ENCODE measurements at places on chromosomes 6 and 20.
A peak's percentile ranks its signal among the peaks of the same experiment; 100 is the strongest.

DNA sequence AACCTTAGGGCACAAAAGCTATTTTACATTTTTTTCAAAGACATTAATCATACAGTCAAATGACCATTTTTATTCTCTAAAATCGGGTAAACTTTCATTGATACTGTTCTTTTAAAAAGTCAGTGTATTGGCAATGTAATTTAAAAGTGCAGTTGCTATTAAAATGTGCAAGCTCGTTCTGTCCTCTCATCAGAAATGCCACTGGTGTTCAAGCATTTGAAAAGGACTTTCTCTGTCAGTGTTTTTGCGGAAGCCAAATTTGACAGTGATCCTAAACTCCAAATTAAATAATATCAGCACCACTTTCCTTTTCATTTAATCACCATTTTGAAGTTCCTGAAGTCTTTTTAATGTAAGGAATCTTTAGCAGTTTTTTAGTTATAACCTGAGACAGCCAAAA is 69.6 kb downstream of the AFG1L start:
- DNase-seq, result no peak

GRCh38 chr6:158677906-158678578 is 28.2 kb downstream of the SYTL3 start:
- no peak for DNase-seq

- no peak for DNase-seq
Measured at GRCh38 chr6:134429861-134430380, 112.0 kb upstream of the SGK1 start.

DNA sequence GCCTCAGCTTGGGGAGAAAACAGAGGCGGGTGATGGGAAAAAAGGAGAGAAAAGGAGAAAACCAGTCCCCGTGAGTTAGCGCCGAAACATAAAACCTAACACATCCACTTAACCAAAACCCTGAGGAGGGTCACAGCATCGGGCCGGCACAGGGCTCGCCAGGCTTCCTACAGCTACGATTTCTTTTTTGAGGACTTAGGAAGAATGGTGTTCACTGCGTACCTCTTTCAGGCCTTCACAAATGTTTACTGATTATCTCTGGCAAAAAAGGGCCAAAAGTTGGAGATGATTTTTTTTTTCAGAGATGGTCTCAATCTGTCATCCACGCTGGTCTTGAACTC is 48.8 kb downstream of the DSTN start:
- DNase-seq, result no peak

GRCh38 chr20:9388813-9389161 is 125.6 kb upstream of the LAMP5 start:
- no peak for DNase-seq

GRCh38 chr20:36155991-36156390 is 1.5 kb downstream of the EPB41L1 start:
- DNase-seq, result no peak

- DNase-seq, result no peak
Measured at GRCh38 chr6:107056796-107057195, 28.8 kb downstream of the MTRES1 start.

DNA sequence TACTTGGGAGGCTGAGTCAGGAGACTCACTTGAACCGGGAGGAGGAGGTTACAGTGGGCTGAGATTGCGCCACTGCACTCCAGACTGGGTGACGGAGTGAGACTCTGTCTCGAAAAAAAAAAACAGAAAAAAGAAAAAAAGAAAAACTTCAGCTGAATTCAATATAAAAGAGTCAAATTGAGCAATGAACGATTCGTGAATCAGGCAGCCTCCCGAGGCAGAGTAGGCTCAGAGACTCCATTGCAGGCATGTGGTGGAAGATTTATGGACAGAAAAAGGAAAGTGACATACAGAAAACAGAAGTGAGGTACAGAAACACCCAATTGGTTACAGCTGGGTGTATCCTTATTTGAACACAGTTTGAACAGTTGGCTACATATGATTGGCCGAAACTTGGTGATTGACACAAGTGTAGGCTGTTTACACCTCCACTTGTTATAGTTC is 56.3 kb downstream of the HLA-DPB1 start:
- DNase-seq, result peak; percentile 8

DNA sequence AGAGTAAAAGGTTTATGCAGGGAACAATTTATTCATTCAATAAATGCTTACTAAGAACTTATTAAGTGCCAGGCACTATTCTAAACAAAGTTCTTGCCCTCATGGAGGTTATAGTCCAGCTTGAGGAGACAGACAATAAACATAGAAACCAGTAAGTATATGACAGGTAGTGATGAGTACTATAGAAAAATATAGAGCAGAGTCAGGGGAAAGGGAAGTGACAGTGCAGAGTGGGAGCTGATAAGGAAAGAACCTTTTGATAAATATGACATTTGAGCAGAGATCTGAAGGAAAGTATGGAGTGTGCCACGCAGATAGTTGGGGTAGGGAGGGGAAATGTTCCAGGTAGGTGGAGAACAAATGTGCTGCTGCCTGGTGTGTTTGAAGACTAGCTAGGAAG is 12.1 kb downstream of the ACSS2 start:
- no peak for DNase-seq

DNA sequence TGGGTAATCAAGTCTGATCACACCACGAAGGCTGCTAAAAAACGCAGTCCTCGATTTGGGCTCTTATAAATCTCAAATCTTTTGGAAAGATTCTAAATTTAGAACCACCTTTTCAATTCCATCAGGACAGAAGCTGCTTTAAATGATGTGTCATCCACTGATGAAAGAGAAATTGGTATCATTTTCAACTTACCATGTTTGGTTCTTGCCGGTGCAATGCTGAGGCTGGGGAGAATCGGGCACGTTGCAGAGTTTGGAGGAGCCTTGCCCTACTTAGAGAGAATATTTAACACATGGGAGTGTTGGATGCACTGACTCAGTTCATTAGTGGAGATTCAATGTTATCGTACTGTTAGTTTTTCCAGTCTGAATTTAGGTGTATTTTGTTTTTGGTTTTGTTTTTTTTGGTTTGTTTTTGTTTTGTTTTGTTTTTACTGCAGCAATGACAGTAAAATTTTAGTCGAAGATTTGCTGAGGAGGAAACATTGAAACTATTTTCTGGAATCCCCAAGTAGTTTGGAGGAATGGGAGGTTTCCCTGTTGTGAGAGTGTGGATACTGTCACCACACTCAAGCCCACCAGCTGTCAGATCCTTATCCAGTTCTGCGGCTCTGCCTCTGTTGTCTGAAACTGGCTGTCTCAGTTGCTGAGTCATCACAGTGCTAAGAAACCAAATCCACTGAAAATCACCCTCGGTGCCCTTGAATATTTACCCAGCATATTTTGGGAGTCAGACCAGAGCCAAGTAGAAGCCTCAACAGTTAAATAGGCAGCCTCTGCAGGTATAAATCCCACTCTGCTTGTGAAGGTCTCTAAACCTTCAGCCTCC is 497.0 kb downstream of the BTBD3 start:
- DNase-seq, result no peak

DNA sequence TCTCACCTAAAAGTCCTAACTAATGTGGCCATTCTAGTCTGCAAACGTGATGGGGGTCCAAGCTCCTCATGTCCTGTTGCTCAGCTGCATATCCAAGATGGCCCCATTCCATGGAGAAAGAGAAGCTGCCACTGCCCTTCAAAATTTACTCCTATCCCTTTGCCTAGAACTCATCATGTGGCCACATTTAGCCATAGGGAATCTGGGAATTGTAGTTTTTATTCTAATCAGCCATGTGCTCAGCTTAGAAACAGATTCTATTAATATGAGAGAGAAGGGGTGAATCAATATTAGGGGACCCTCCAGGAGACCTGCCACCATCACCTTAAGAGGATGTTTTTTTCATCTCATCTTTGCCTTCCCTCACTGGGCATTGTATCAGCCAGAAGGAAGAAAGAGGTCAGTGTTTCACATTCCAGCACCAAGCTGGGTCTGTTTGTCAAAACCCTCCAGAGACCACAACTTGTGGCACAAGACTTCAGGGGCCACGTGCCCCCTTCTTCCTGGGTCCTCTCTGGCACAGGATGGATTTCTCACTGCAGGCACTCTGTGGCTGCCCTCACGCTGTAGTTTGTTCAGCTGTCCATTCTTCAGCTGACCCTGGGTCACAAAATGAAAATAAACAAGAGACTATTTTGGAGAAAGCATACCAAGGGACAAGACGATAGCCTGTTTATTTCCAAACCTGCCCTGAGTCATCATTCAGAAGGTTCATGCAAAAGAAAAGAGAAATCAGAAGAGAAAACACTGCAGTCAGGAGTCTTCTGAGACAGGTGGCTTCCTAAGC is 172.0 kb downstream of the EYA2 start:
- peak; percentile 42 for DNase-seq

DNA sequence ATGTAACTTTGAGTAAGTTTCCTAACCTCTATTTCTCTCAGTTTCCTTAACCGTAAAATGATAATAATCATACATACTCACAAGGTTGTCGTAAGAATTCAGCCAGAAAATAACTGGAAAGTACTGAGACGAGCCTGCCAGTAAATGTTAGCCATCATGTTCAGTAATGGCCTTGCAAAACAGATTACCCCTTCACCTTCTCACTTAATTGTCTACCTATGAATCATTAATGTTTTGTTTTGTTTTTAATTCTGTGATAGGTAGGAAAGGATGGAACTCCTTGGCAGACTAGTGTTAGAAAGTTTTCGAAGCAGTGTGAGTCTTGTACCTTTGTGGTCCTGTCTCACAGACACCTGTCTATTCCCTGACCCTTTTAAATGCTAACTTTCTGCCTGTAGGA is 50.6 kb downstream of the MAPK14 start:
- no peak for DNase-seq

DNA sequence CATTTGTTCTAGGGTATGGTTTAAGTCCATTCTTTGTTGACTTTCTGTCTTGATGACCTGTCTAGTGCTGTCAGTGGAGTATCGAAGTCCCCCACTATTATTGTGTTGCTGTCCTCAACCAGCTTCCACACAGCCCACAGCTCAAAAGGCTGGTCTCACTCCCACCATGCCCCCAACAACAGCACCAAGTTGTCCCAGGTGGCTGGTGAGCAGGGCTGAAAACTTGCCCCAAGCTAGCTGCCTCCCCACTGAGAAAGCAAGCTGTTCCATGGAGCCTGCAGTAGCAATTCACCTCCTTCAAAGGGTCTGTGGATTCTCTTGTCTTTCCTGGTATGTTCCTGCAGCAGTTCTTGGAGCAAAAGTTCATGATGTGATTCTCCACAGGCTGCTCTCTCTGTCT is 221.0 kb downstream of the SYNDIG1 start:
- DNase-seq, result no peak

DNA sequence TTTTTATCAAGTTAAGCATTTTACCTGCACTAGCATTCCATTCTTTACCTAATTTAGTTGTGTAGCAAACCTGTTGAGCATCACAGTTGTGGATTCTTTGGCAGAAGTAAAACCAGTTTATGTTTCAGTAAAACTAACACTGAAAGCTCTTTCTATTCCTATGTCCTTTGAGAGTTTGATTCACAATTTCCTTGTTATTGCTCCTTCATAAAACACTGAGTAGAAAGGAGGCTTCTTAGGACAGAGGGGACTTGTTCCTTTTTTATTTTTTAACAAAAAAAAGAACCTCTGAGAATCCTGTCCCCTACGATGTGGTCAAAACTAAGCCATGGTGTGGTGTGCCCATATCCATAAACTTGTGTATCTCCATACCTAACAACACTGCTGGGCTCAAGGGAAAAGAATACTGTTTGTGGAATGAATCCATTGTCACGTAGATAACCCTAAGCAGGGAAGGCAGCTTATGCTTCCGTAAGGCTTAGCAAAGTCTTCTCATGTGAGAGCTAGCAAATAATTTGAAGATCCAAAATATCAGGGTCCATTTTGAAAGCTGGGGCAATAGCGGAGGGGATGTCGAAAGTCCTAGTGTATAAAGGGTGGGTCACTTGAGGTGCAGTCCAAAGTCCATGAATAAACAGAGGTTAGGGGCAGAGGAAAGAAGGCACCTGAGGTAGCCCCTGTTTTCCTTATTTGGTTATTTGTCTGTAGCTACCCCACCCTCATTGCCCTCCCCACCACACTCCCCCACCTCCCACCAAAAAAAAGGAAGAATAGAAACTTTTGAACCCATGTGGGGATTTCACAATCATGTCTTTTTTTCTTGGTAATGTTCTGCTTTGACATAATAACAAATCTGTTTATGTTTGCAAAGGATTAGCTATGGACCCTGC is 71.0 kb downstream of the PLAGL1 start:
- no peak for DNase-seq

DNA sequence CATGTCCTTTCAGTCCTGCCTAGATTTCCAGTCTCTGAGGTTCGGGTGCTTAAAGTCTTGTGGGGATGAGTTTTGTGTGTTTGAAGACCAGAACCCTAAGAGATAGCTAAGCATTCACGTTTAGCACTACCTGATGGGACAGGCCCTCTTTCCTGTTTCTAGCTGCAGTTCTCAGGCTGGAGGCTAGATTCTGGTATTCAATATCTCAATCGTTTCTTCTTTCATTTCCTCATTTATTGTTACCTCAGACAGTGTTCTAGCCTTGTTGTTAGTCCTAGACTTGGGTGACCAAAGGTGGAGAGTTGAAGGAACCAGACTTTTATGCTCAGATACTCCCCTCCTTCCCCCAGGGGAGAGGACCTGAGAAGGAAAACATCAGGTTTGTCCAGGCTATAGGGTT is 16.8 kb downstream of the CEP250 start:
- DNase-seq, result no peak

- no peak for DNase-seq
Measured at GRCh38 chr20:23639490-23639958, 1.8 kb upstream of the CST3 start.

DNA sequence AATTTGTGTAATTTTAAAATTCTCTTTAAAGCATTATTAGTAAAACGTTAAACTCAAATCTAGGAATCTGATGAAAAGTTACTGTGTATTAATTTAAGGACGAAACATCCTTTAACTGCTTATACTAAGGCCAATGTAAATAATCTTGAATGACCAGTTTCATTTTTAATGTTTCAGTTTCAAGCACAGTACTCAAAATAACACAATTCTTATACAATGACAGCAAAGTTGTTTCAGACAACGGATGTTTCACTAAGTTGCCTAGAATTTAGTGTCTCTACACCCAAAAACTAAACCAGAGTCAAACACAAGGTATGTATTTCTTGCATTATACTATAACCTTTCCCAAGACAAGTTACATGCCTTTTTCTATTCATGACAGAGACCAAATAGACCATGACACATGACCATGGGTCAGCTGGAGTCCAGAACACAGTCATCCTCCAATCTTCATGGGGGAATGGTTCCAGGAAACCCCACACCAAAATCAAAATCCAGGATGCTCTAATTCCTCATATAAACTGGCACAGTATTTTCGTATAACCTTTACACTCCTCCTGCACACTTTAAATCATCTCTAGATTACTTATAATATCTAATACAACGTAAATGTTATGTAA is 7.7 kb downstream of the PHIP start:
- DNase-seq, result peak; percentile 15

GRCh38 chr6:109059153-109059552 is 35.5 kb downstream of the SESN1 start:
- DNase-seq, result no peak

DNA sequence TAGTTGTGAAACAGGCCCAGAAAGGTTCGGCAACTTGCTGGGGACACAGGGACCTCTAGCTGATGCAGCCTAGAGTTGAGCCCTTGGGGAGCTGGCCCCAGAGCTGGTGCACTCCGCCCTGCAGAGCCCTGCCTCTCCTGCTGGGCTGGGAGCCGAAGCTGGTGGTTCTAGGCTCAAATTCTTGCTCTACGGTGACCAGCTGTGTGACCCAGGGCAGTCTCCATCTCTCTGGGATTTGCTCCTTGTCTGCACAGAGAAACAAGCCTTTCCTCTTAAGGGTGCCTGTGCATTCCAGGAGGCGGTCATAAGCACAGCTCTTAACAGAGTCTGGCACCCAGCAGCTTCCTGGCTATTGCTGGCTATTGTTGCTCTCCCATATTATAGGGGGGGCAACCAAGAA is 47.4 kb downstream of the RBM38 start:
- no peak for DNase-seq
